Fibroblast of mammary gland (primary cell): ENCODE measurements at places on chromosomes 4 and X.

GRCh38 chr4:11424000-11424399 lies 4.7 kb downstream of the HS3ST1 start:
- no peak for DNase-seq

- peak; percentile 75 for DNase-seq
Measured at GRCh38 chrX:54171527-54172250, 11.4 kb downstream of the FAM120C start.

GRCh38 chr4:166585491-166585890 lies 648.8 kb downstream of the SPOCK3 start:
- DNase-seq, result no peak

- DNase-seq, result no peak
Measured at GRCh38 chrX:150217609-150218008, 145.5 kb upstream of the MAMLD1 start.

- no peak for DNase-seq
Measured at GRCh38 chr4:176844448-176844847, 51.7 kb upstream of the VEGFC start.

- DNase-seq, result peak; percentile 49
Measured at GRCh38 chr4:15963001-15963451, at the start of gene FGFBP2. Gene FGFBP2 (minus strand): TSS chr4:15963175. CDS start chr4:15963129, 46 bp downstream.

- DNase-seq, result peak; percentile 41
Measured at GRCh38 chr4:170089274-170089667, 485 bp downstream of the AADAT start.

DNA sequence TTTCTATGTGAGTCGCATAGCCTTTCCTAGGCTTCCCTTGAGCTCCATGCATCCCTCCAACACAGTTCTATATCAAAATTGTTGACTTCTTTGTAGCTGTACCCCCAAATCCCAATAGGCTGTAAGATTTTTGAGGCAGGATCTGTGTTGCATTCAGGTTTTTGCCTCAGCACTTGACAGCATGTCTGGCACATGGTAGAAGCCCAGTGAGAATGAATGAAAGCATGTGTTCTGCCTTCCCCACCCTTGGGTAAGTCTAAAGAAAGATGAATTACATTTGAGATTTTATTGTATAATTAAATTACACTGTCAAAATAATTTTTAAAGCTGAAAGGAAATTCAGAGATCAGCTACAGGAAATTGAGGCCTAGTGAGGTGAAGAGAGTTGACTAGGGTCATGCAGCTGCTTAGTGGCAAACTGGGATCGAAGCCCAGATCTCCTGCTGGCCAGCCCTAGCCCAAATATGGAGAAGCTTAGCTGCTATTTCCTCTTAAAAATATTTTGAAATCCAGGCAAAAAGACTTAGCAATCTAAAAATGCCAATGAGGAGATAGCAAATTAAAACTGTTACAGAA lies 122.5 kb downstream of the SPATA18 start:
- DNase-seq, result peak; percentile 77

DNA sequence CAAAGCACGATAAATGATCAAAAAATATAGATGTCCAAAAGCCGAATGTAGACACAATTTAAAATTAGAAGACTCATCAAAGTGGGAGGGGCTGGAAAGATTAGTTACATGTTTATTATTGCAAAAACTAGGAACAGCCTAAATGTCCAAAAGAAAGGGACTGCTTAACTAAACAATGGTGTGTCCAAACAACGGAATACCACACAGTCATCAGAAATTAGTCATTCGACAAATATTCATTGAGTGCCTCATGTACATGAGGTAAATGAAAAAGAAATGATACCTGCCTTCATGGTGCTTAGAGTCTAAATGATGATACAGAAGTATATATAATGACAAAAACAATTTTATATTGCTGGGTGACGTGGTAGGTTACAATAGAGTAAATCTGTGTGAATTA lies 139.7 kb downstream of the MAML3 start:
- peak; percentile 29 for DNase-seq

GRCh38 chr4:109434007-109434971 lies 674 bp downstream of the SEC24B start:
- peak; percentile 17 for DNase-seq

- DNase-seq, result peak; percentile 19
Measured at GRCh38 chrX:68398291-68398690, 35.0 kb downstream of the OPHN1 start.
